ENCODE measurements at places on chromosomes 1 and 21.

GRCh38 chr1:22462928-22463327 is 11.3 kb downstream of the ZBTB40 start:
- DNase-seq: no peak

- DNase-seq: peak; percentile 6
Measured at GRCh38 chr1:161486806-161487741, 18.2 kb upstream of the FCGR2A start.

- DNase-seq: no peak
Measured at GRCh38 chr1:218803351-218803997, 370.2 kb upstream of the LYPLAL1 start.

- DNase-seq: no peak
Measured at GRCh38 chr21:46005481-46005881, 23.9 kb downstream of the COL6A1 start.
